ENCODE measurements at places on chromosomes 6 and 20. TPM values are rescaled to one million over a fixed set of nuclear protein-coding genes. Genes with fewer than 3 reads are reported as not detected.

The DACT2 gene
- 8.7 TPM for total RNA-seq

The BPHL gene
- total RNA-seq = 29.6 TPM

The PKIB gene
- total RNA-seq = 8.7 TPM

- no peak for DNase-seq
Measured at GRCh38 chr20:10297684-10298240, 79.1 kb downstream of the SNAP25 start.

- no peak for DNase-seq
Measured at GRCh38 chr20:53138454-53139262, 166.5 kb downstream of the TSHZ2 start.

GRCh38 chr20:62580052-62580451 lies 62.3 kb upstream of the SLCO4A1 start:
- DNase-seq = no peak
